Tibial nerve (tissue), 4 donors: ENCODE measurements at places on chromosomes 11 and 22.

GRCh38 chr11:61957021-61957770 is 7.0 kb downstream of the BEST1 start:
- no peak for DNase-seq

- DNase-seq = no peak
These were observed 2.2 kb downstream of the NCAM1 start for GRCh38 chr11:112963368-112963955.

DNA sequence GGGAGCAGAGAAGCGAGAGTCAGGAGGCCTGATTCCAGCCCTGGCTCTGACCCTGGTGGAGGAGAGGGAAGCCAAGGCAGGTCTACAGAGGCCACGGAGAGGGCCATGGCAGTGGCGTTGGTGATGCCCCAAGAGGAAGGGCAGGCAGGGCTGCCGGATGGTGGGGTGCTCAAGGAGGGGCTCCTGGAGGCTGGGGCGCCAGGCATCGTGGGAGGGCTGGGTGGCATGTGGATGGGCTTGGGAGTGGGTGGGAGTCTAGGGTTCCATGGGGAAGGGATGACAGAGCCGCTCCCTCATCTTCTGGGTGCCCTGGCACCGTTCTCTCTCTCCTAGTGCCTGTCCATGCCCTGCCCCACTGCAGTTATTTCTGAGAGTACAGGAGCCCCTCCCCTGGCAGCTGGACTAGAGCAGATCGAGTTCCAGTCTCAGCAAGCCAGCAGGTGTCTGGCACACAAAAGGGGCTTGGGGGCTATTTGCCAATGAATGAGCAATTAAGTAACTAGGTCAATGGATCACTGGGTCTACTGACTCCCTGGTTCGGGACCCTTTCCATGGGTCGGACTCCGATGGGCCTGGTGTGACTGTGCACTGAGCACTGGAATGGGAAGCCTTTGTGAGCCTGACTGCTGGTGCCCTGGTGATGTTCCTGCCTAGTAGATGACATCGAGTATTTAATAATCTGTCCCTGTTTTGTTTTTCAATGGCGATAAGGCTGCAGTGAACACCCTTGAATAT is 570.0 kb downstream of the TBC1D22A start:
- DNase-seq = no peak

DNA sequence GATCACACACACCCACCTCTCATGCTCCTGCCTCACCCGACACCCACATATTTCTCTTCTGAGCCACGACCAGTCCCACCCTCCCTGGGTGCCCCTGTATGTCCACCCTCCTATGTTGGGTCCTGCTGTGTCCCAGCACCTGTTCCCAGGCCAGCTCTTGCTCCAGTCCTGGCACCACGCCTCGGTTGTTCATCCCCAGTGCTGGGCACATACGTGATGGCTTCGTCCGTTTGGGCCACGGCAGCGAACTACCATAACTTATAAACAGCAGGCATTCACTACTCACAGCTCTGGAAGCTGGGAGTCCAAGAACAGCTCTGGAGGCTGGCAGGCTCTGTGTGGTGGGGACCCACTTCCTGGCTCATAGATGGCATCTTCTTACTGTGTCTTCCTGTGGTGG is 116.9 kb downstream of the BRD1 start:
- DNase-seq = no peak

DNA sequence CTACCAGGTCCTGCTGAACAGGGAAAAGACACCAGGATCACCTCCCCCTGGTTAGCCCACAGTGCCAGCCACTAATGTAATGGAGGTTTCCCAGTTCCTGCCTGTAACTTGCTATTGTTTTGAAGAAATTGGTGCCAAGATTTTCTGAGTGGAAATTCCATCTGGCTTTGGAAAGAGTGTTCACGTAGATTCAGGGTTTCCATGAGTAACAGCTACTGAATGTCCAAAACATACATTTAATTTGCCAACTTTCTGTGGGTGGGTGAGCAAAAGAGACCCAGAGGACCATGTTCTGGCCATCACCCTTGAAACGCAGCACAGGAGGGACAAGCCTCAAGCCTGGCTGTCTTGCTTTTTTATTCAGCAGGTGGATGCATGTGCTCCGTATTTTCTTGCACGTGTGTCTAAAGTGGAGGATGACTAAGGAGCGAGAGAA is 8.8 kb upstream of the DKK3 start:
- DNase-seq = no peak

- DNase-seq = no peak
These were observed 405 bp downstream of the SFI1 start for GRCh38 chr22:31496735-31497146.

DNA sequence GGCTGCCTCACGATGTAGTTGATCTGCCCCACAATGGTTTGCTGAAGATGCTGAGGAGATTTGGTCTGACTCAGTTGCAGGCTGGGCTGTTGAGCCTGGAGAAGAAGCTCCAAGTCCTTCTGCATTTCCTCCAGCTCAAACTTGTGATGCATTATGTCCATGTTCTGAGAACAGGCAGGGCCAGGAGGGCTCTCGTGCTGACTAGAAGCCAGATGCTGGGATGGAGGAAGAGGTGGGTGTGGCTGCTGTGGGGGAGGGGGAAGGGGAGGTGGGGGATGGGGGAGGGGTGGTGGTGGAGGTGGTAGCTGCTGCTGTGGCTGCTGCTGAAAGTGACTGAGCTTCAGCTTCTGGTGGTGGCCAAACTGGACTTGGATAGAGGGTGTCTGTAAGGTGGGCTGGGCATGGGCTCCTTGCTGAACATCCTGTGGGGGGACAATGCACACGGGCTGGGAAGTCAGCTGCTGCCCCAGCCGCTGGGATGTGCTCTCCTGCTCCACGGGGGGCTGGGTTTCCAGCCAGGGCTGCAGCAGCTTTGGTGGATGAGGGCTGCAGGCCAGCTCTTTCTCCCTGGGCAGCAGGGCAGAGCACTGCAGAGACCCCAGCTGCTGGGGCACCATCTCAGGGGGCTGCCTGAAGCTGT is 42.1 kb downstream of the TRIM66 start:
- no peak for DNase-seq

DNA sequence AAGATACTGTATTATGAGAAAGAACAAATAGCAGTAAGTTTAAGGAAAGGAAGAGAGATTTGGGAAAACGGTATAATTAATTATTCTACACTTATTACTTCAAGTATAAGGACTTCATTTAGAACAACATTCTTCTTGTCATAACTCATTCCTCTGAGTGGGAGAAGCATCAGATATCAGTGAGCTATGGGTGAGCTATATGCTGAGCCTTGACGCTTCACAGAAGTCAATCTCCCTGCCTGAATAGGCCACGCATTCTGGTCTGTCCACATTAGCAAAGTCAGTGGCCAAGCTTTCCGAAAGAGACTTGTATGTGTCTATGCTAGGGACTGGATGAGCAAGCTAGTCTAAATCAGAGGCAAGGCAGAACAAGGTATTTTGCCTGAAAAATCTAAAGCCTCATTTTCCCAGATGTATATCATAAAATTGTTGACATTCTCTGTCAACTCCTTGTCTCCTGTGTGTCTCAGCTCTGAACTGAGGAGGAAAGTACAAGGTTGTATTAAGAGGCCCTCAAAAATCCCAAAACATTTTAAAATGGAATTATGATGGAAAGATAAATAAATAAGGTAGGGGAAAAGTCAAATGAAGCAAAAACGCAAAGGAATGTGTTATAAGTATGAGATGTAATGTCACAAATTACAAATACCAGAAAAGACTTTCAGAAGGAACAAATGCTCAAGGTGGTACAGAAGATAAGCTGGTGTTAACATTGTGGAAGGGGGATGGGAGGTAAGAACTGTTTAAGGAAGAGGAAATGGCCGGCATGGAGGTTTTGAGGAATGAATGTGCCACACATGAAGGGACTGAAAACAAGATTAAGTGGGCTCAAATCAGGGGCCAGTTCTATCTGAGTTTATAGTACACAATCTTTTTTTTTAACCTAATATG is 1.4 kb downstream of the OR52N2 start:
- no peak for DNase-seq

- no peak for DNase-seq
These were observed 3.7 kb downstream of the OMP start for GRCh38 chr11:77106321-77106720.

DNA sequence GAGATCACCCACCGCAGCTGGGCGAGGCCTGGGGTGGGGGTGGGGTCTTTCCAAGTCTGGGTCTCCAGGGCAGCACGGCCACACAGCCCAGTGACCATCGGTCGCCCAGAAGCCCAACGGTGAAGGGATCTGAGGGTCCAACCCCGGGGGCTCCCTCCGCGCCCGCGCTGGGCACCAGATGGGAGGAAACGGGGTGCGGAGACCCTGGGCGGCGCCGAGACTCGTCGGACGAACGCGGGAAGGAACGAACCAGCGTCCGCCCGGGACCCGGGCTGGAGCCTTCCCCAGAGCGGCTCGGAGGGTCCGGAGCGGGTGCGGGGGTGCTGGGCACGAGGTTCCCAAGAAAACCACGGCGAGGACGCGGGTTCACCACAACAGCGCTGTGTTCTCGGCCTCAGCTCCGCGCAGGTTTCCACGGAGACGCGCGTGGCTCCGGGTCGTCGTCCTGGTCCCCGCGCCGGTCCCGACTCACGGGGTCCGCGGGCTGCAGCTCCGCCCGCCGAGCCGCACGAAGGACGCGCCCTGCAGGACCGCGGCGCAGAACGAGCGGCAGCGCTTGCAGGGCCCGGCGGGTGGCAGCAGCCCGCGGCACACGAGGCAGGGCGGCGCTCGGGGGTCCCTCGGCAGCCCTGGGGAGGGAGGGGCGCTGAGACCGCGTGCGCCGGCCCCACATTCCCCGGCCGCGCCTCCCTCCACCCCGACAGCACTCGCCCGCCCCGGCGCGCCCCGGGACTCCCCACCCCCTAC is 2.3 kb upstream of the IL17REL start:
- no peak for DNase-seq

DNA sequence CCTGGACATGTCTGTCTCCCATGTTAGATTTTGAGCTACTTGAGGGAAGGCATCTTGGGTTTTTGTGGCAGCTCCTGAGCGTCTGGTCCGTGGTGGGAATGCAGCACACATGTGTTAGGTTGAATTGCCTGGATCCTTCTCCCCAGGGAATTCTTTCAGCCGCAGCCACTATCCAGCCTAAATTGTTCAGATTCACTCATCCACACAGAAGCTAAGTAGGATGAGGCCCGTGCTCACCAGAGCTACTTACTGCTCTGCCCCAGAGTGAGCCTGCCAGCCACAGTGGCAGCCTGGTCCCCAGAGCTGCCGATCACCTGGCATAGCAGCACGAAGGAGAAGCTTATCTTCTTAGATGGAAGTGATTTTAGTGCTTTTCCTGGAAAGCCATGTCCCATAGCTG is 34.4 kb upstream of the SORL1-AS1 start:
- no peak for DNase-seq

DNA sequence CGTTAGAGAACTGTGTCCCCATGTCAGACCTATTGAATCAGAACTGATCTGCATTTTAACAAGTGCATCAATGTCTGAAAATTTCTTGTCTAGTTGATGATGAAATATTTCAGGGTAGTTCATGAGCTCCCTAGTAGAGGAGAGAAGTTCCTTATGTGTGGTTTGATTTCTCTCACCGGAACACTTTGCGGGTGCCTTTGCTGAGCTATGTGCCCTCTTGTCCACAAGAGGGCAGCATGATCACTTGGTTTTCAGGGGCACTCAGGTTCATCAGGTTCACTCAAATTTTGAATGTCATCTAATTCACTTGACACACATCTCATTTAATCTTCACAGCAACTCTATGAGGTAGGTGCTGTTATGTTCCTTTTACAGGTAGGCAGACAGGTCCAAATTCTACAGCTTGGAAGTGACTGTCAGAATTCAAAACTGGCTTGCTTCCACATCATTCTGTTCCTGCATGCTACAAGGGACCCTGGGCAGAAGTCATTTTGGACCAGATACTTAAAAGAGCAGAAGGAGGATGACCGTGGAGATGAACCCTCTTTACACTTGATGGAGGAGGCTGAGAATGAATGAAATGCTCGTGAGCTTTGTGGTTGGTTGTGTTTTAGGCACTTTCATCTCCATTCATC is 55.6 kb downstream of the P4HA3 start:
- DNase-seq = no peak

DNA sequence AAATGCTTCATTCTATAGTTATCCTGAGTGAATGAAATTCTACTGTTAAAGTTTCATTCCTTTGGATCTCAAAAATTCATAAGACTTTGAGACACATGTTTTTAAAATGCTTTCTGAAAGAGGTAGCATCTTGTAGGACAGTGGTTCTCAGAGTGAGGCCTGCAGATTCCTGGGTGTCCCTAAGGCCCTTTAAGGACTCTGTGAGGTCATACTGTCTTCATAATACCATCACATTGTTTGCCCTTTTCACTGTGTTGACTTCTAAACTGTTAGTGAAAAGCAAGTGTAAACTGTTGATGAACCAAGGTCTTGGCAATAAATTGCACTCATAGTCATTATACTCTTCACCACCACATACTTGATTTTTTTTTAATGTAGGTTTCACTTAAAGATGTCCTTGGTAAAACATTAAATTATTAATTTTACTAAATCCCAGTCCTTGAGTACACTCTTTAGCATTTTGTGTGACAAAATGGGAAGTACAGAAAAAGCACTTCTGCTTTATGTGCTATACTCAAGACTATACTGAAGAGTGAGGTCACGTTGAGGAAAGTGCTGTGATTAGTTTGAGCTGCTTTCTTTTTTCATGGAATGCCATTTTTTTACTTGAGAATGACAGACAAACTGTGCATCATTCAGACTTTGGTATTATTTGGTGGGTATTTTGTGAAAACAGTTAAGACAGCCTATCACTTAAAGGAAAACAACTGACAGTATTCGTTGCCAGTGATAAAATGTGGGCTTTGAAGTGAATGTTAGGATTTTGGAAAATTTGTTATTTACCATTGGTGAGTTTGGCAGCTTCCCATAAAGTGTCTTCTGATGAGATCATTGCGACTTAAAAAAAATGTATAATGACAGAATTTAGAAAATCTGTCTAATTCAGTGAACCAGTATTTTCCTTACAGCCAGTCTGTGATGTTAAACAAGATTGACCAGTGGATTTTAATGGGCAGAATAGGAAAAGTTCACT is 61.1 kb downstream of the SPECC1L start:
- no peak for DNase-seq

GRCh38 chr11:74460065-74460464 is 7.3 kb downstream of the KCNE3 start:
- DNase-seq = no peak

GRCh38 chr11:37946155-37946766 is 1348.2 kb upstream of the RAG2 start:
- DNase-seq = no peak

DNA sequence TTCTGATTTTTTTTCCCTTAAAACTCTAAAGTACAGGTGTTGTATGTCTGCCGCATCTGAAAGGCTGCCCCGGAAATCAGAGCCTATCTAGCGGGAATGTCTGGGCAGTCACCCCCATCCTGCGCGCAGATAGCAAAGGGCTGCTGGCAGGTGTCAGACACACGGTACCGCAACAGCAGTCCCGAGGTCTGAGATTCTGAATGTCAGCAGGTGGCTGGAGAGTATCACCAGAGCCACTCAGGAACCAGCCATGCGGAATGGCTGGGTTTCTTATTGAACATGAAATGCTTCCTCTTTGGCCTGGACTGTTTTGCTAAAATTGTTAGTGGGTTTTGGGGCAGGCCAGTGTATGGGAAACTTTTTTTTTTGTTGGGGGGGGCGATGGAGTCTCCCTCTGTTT is 53.3 kb downstream of the CERK start:
- no peak for DNase-seq

GRCh38 chr11:108551651-108552462 is 41.7 kb downstream of the EXPH5 start:
- no peak for DNase-seq
